Stimulated activated CD8-positive, alpha-beta memory T cell treated with anti-CD3 and anti-CD28 coated beads, Interleukin-4, amount 100 ng/mL, for 1 hour (primary cell): ENCODE measurements at places on chromosomes 4 and X.

GRCh38 chrX:39749135-39749534 is 348.6 kb downstream of the BCOR start:
- no peak for DNase-seq

GRCh38 chr4:106830879-106831278 is 205.2 kb downstream of the DKK2 start:
- DNase-seq, result no peak

- DNase-seq, result no peak
Measured at GRCh38 chr4:118032691-118033090, 1.6 kb upstream of the NDST3 start.

GRCh38 chr4:967113-968104 is 6.0 kb downstream of the DGKQ start:
- no peak for DNase-seq

DNA sequence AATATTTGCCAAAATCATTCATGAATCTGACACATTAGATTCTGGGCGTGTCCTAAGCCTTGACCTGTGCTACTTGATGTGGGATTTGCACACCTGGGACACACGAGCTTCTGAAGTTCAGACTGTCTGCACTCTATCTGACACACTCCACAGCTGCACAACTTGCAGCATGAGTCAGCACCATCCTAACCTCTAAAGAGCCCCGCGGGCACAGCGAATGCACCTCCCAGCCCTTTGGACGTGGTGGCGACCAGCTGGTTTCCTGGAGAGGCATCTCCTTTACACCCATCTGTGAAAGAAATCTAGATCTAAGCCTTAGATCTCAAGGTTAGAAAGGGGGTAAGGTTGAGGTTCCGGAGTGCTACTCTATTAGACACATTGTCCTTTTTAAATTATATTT is 69.2 kb downstream of the SORBS2 start:
- no peak for DNase-seq

DNA sequence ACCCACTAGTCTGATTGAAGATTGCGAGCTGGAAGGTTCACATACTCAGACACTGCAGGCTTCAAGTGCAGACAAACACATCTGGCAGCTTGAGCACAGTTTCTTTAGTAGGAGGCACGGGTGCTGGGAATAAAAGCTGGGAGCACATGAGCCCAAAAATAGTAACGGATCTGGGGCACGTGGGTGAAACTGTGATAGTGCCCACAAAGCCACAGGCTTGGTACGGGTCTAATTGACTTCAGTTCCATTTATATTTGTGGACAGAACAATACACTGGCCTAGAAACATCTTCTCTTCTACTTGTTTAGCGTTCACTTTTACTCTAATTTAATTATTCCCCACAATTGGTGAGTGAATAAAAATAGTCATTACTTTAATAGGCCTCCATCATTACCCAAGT is 2370.7 kb downstream of the PCDH7 start:
- no peak for DNase-seq
